Stimulated activated CD4-positive, alpha-beta T cell treated with anti-CD3 and anti-CD28 coated beads, Interleukin-2, amount 100 ng/mL, for 24 hours (primary cell): ENCODE measurements at places on chromosomes 13 and 19.

DNA sequence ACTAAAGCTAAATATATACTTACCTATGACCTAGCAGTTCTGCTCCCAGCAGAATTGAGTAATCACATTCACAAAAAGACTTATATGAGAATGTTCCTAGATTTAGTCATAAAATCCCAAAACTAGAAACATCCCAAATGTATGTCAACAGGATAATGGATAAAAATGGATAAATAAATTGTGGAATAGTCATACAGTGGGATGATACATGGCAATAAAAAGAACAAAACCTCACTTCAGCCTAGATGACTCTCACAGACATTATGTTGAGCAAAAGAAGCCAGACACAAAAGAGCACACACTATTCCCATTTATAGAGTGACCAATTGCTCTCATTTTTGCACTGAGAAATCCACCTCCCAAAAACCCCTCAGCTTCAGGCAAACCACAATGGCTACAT, 352.4 kb upstream of the HTR2A start:
- DNase-seq: no peak

GRCh38 chr13:46749951-46750350, 47.0 kb downstream of the ESD start:
- DNase-seq: no peak

- no peak for DNase-seq
These were observed 600.0 kb downstream of the KCTD12 start for GRCh38 chr13:76286178-76286577.

DNA sequence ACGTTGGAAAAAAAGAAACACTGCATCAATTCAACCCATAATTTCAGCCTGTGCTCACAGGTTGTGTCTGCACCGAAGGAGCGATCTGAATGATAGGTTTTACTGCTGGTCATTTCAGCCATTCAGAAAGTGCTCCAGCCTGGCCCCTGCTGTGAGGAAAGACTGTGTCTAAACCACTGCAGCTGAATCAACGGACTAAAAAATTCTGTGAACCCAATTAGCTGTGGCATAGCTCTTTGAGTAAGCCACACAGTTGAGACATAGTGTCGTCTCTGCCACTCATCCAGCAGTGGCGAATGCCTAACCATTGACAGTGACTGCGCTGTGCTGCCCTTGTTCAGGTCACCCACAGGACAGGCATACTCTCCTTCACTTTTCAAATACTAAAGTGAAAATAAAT, 179.8 kb downstream of the COG6 start:
- no peak for DNase-seq

DNA sequence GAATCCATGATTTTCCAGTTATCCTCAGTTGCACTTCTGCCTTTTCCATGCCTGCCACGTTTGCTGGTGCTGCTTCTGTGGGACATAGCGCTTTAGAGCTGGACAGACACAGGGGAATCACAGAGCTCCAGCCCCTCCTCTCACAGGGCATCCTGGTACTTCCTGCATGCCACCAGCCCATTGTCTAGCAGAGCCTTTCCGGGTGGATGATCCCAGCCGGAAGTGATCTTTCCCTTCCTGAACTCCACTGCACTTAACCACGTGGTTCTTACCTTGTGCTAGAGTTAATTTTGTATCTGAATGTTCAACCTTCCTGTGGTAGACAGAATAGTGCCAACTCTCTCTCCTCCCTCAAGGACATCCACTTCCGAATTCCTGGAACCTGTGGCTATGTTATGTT, 12.6 kb upstream of the OLFM4 start:
- DNase-seq: no peak

GRCh38 chr19:51800473-51801244, 5.7 kb downstream of the FPR3 start:
- no peak for DNase-seq

- no peak for DNase-seq
These were observed 44.6 kb downstream of the SMAD9 start for GRCh38 chr13:36875431-36875830.

GRCh38 chr19:10766049-10766623, 48.3 kb downstream of the DNM2 start:
- DNase-seq: no peak

DNA sequence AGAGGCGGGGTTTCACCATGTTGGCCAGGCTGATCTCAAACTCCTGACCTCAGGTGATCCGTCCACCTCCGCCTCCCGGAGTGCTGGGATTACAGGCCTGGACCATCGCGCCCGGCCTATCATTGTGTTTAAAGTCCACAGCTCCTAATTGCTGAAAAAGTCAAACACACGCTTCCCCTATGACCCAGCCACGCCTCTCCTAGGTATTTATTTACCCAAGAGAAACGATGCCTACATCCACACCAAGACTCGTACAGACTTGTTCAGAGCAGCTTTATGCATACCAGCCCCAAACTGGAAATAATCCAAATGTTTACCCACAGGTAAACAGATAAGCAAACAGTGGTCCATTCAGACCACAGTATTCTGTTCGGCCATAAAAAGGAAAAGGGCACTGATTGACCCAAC, 15.1 kb downstream of the ZNRF4 start:
- no peak for DNase-seq

DNA sequence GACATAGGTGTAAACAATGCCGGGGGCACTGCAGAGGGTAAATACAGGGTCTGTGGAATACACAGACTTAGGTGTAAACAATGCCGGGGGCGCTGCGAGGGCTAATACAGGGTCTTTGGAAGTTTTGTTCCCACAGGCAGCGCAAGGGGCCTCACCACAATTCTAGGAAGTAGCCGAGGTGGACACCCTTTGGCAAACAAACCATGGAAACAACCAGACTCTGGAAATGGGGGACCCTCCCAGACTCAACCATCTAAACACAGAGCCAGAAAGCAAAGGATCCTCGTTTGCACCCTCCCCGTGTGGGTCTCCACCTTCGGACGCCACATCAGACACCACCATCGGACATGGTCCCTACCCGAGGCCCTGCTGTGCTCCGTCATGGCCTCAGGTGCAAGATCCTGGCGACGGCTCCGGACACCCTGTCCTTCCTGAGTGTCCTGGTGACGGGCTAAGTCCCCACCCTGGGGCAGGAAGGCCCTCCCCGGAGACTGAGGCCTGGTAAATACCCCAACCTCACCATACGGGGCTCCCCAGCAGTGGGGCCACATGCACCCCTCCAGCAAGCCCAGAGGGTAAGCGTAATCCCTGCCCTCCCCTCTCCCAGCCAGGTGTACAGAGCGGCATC, 16.7 kb upstream of the PLPP2 start:
- DNase-seq: no peak

- DNase-seq: no peak
These were observed 128.7 kb downstream of the UGGT2 start for GRCh38 chr13:95924389-95924994.

DNA sequence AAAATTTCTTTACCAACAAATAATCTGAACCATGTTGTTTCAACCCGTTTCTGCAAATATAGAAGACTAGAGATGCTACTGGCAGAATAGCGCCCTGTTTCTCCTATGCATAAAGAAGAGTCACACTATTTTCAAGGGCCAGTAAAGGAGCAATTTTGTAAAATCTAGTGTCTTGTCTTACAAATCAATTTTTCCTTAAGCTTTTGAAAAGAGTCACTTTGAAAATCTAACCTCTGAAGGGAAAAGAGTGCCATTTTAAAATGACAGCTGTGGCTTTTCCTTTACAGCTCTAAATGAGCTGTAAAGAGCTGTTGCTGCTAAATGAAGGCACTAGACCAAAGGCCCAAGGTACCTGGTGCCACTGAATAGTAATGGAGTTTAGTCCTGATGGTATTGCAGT, 16.9 kb upstream of the GTF2F2 start:
- no peak for DNase-seq

- no peak for DNase-seq
These were observed 7.0 kb upstream of the LSM14A start for GRCh38 chr19:34165295-34165738.

DNA sequence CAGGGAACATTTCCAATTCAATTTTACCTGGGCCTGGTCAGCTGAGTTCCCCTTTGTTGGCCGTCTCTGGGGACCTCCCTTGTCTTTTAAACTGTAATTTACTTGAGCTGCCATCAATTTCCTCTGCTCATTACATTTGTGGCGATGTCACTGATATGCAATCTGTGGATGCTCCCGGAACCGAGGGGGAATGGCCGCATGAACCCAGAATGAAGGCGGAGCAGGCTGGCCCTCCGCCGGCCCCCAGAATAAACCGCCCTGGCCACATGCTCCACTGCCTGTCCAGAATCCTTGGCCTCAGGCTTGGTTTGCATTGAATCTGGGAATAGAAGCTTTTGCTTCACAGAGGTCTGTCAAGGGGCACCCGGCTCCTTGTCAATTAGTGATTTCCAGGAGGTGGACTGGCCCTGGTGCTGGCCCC, 276.8 kb downstream of the TEX29 start:
- no peak for DNase-seq

- DNase-seq: no peak
These were observed 2.7 kb downstream of the PSG8 start for GRCh38 chr19:42762789-42763188.

DNA sequence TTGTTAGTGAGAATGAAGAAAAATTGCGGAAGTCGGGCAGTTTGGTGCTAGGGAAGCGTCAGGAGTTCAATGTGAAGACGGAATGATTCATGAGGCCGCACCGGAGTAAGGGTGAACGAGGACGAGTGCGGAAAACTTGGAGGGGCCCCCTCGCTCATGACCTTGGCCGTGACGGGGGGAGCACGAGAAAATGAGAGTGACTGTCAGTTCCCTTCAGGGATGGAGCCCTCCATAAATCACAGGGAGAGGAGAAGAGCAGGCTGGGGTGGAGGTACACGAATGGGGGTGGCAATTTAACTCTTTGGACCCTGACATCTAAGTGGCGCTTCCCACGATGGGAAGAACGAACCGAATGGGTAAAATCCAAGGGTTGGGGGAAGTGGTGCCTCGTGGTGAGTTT, 486.4 kb downstream of the TSHZ3 start:
- no peak for DNase-seq

DNA sequence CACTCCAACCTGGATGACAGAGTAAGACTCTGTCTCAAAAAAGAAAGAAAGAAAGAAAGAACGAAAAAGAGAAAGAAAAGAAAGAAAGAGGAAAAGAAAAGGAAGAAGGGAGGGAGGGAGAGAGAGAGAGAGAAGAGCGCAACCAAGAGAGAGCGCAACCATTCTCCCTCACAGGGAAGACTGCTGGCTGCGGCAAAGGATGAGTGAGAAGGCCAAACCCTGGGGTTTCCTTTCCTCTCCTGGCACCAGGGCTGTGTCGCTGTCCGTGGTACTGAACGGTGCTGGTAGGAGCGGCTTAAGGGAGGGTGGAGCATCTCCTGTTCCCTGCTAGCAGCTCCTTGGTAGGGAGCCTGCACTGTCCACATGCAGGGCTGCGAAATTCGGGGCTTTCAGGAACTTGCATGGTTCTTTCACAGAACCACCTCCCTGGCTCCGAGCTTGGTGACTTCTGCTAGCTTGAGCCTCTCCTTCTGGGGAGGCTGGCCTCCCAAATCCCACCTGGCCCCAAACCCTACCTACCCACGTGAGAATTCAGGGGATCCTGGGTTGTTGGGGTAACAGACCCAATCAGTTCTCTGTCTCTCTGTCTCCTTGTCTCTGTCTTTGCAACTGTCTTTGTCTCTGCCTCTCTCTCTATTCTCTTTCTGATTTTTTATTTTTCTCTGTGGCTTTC, 51.1 kb upstream of the ZNRF4 start:
- DNase-seq: peak; percentile 78

DNA sequence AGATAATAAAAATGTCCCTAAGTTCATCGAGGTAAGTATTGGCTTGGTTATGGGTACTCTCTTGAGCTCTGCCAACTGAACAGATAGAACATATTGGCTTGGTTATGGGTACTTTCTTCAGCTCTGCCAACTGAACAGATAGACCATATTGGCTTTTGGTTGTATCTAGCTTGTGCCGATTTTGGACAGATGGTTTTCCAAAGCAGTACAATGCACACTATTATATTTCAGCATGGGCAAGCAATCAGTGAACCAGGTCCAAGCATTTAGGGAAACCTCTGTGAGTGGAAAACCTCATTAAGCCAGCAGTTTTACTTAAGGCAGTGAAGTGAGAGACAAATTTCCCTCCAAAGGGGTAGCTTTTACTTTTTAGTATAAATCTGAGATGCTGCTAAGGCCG, 1440.5 kb upstream of the SPRY2 start:
- no peak for DNase-seq

- DNase-seq: no peak
These were observed 27.8 kb downstream of the NFIX start for GRCh38 chr19:13022859-13023636.

- DNase-seq: no peak
These were observed 5.5 kb downstream of the TPRX1 start for GRCh38 chr19:47798904-47799266.

- DNase-seq: no peak
These were observed 52.0 kb upstream of the C13orf46 start for GRCh38 chr13:114025714-114026431.

- DNase-seq: no peak
These were observed 26.8 kb downstream of the PPP5C start for GRCh38 chr19:46373491-46374359.

DNA sequence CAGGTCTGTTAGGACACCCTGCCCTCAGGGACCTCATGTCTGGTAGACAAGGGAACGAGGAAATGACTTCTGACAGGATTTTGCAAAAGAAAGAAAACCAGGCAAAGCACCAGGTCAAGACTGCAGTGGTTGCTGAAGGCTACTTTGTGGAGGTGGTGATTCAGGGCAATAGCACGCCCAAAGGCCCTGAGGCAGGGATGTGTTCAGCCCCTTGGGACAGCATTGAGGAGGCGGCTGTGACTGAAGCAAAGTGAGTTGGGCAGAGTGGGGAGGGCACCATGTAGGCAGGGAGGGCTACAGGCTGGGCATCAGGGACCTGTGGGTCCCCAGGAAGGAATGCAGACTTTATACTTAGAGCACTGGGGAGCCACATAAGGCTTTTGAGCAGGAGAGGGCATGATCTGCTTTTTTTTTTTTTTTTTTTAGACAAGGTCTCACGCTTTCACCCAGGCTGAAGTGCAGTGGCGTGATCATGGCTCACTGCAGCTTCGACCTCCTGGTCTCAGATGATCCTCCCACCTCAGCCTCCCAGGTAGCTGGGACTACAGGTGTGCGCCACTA, 10.8 kb upstream of the HOMER3 start:
- no peak for DNase-seq

DNA sequence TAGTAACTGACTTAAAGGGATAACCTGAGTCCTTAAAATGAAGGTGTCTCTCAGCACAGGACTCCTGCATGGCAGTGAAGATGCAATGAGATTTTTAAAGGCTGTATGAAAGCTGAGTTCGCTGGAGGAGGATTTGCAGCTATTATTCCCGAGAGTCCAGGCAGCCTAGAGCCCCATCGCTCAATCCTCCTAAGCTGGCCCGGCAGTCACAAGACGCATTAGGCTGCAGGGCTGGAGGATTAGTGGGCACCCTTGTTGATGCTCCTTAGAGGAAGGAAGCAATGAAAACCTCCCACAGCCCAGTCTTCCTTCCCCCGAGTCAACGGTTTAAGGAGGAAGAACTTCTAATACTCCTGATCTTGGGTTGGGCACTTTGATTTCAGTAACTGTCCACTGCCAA, 239.5 kb downstream of the EFNB2 start:
- no peak for DNase-seq

- no peak for DNase-seq
These were observed 6.5 kb upstream of the EDDM13 start for GRCh38 chr19:56266051-56266450.
